Stimulated activated CD4-positive, alpha-beta T cell treated with anti-CD3 and anti-CD28 coated beads, Interleukin-1b, Interleukin-23, amount 100 ng/mL, for 4 hours (primary cell): ENCODE measurements at places on chromosomes 13 and 19.

DNA sequence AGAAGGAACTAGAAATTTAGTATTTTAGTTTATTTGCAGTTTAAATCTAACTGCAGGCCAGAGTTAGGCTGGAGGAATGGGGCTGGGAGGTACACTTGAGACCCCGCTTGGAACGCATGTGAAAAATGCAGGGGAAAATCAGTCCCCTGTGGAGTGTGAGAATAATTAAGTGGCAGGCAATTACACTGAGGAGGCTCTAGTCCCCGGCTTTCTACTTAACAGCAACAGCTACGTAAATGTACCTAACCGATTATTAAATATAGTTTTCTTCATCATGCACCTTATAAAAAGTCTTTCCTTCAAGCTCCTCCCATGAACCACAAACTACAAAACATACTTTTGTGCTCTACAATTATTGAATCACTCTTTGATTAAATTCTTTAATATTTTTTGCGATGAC lies 804 bp downstream of the ZNF708 start:
- DNase-seq, result no peak

GRCh38 chr13:39945226-39945625 lies 289.8 kb downstream of the COG6 start:
- no peak for DNase-seq

GRCh38 chr19:48934837-48935236 lies 1.3 kb downstream of the DHDH start:
- no peak for DNase-seq

- DNase-seq, result no peak
Observed at GRCh38 chr13:91132381-91132780, 215.1 kb upstream of the MIR17HG start.
